ENCODE measurements at places on chromosomes 7 and 10. TPM values are rescaled to one million over a fixed set of nuclear protein-coding genes. Genes with fewer than 3 reads are reported as not detected.

DNA sequence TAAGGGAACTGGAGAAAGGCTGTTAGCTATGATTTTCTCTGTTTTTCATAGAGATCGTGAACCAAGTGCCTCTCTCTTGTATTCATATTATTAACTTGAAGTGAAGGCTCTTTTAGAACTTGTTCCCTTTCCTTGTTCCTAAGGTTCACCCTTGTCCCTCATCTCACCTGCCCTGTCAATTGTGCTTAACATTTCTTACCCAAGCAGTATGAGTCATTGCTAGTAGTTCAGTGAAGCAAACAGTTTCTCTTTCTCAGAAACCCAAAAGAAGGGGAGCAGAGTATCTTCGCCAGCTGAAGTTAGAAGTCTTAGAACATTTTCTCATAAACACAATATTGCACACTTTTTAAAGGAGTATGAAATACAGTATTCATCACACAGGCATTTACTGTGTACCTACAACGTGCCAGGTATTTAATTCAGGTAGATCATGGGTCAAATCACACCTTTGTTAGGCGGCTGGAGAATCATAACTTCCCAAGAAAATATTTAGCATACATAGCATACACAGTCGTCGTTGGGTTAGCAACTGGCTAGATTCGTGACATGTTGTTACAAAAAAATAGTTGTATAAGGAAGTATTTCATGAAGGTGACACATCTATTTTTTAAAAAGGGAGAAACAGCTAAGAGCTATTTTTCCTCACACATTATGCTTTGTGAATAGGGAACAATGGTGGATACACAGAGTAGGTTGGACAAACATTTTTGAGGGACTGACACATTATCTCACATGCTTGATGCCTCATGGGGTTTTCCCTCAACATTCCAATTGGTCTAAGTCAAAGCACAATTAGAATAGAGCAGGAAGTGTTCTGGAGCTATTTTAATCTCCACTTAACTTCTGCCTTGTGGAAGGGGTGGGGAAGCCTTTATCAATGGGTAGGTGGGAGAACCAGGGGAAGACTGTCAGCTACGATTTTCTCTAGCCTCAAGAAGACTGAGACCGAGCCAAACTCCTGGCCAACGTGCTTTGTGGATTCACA, 13.2 kb downstream of the HDAC9 start:
- DNase-seq: no peak

DNA sequence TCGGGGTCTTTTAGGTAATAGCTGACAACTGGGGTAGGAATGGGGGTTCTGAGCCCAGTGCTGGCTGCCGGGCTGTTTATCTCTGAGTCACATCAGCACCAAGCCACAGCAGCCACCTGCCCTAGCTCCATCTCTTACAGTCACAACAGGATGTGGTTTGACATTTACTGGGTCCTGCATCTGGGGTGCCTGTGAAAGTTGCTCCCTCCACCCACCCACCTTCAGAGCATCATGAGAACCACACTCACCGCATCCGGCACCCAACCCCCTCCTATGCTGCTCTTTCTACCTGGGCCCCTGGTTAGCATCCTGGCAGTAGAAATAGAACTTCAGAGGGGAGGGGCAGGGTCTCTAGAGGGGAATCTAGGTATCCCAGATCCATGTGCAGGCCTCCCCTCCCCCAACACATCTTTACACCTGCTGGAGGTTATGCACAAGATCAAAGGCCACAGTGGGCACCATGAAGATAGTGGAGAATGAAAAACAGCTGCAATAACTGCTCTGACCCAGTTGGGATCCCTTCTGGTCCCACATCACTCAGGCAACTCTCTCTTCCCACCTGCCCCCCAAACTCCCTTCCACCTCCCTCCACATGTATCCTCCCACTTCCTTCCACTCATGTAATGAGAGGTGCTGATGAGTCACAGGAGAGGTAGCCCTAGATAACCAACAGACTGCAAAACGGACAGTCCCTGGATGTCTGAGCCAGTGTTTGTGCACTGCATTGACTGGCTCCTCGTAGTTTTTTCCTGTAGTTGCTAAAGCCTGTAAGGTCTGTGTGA, 38.2 kb downstream of the PRSS2 start:
- no peak for DNase-seq

DNA sequence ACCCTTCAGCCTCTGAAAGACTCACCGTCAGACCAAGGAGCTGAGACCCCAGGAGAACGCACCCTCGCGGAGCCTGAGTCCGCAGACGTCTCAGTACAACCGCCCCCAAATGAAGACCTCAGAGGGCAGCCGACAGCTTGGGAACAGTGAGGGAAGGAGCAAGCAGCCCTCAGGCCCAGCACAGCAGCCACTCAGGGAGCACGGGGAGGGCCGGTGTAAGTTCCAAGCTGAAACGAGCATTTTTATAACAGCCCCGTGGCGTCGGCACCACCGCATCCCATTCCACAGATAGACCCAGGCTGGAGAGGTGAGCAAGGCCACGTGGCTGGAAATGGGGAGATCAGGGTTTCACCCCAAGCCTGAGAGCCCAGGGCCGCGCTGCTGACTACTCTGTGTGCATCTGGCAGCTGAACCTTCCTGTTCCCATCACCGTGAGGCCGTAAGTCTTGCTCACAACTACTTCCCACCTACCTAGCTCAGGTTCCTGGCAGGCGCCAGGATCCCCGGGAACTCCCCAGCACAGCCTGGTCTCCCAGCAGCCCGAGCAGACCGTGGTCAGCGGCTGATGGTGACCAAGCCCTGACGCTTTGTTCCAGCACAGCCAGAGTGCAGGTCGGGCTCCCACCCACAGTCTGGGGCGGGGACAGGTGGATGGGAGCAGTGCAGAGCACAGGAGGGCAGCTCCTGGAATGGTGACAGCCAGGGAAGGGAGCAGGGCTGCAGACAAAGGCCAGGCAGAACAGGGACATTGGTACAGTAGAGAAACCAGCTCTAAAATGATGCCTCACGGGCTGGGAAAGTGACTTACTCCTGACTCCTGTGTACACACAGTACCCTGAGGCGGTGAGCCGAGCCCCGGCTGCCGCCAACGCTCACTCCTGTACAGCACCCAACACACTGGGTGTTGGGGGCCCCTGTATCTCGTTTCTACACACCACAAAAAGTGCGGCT, 6.1 kb upstream of the NOM1 start:
- no peak for DNase-seq

- DNase-seq: no peak
These were observed 49.5 kb downstream of the VIPR2 start for GRCh38 chr7:159094919-159095915.

DNA sequence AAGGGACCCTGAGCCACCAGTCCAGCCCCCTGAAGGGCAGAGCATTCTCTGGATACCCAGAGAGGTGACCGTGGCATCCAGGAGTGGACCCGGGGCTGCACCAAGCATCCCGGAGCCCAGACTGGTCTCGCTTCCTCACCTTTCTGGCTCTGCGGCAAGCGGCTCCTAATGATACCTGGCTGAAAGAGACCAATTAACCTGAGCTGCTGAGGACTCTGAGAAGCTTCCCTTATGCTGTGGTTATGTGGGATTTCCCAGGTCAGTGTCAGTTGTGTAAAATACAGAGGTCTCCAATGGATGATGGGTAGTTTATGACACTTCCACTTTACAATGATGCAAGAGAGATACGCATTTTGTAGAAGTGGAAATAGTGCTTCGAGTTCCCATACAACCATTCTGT, 51.5 kb downstream of the PFKFB3 start:
- DNase-seq: no peak

DNA sequence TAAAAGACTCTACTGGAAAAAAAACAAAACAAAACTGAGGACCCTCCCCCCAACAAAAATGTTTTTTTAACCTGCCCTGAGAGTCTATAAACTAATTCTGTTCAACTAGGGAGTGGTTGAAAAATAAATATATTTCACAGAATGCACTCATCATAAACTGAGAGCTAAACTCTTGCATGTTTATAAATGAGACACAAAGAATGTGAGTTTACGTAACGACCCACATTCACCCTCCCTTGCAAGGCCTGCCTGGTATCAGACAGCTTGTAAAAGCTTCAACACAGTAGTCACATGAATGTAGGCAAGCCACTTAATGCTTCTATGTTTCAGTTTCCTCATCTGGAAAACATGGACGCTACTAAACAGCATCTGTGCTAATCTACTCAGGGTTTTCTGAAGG, 50.3 kb downstream of the JAZF1 start:
- no peak for DNase-seq

GRCh38 chr7:44225566-44226395, 25.0 kb downstream of the YKT6 start:
- DNase-seq: no peak

GRCh38 chr10:118669020-118669791, 73.8 kb upstream of the PRLHR start:
- DNase-seq: no peak

DNA sequence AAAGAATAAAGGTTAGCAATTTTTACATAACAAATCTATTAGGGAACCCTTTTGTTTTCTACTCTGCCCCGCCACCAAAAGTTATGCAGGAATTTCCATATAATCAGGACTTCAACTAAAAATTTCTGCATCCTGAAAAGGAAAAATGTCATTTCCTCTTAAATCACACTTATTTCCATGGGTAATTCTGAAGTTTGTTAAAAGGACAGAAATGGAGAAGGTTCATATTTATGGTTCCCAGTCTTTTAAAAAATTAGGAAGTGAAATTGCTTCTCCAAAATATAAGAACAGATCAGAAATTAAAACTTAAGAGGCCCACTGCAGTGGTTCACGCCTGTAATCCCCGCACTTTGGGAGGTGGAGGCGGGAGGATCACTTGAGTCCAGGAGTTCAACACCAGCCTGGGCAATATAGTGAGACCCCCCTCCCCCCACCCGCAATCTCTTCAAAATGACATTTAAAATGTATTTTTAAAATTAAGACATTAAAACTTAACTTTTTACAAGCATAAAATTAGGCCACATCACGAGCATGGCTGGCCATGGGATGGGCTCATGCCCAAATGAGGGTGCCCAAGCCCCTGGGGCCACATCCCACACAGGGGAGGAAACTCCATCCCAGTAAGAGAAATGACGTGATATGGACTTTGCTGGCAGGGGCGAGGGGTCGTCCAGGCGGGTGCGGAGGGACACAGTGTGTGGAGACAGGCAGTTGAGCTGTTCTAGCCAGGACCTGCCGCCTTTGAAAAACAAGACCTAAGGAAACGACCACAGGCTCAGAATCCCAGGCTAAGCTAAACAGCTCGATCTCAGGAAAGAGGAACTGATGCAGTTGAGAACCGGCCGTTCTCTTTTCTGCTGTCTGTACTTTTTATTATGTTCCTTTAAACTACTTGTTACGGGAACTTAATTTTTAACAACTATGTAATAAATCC, 51.3 kb upstream of the NFE2L3 start:
- DNase-seq: no peak

GRCh38 chr7:6705959-6706665, 635 bp downstream of the ZNF12 start:
- DNase-seq: no peak

DNA sequence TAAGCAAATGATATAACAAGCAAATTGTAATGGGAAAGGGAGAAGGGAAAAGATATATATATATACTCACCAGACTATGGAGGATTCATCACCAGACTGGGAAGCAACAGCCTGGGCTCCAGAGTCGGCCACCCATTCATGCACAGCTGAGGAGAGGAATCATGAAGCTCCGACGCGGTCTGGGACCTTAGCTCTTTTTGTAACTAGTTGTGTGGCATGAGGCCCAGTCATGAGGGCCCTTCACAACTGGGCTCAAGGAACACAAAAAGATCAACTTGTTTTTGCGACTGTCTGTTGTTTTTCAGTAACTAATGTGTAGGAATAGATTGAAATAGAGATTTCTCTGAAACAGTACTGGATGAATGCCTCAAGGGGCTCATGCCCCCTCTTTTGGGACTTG, 911.2 kb downstream of the TYW1 start:
- DNase-seq: no peak

GRCh38 chr10:72834183-72834825, 59.2 kb upstream of the OIT3 start:
- DNase-seq: no peak

GRCh38 chr7:130822642-130823041, 88.6 kb upstream of the KLF14 start:
- no peak for DNase-seq

- DNase-seq: no peak
These were observed 53.5 kb downstream of the GLI3 start for GRCh38 chr7:42183547-42183946.

DNA sequence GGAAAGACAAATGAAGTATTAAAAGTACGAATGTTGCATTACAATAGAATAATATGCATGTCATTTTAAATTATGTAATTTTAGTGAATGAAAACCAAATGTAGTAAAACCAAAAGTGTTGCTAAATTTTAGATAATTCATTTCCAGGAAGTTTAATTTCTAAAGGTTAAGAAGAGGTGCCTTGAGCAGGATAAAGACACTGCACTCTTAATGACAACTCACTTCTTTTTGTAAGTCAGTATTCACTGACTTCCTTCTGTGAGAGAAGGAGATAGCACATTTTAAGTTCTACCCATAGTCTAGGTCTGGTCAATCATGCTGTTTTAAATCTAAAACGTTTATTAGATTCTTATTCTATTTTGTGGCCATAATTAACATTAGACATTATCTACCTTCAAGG, 160.2 kb downstream of the CRPPA start:
- DNase-seq: no peak

DNA sequence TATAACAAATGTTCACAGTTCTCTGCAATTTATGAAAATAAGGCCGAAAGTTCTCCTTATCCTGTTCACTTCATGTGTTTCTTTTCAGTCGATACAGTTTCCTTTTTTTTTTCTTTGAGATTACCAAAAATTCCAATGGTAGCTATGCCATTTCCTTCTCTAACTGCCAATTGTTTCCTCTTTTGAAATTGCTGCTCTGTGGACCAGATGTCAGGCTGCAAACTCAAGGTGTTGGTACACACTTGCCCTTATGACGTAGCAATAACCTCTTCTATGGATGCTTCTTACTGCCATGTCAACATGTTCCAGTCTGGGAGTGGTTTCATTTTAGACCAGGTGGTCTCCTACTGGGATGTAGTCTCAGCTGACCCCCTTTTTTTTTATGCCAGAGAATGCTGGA, 52.9 kb downstream of the CASD1 start:
- DNase-seq: no peak

GRCh38 chr10:78584681-78585080, 484.1 kb upstream of the ZMIZ1 start:
- DNase-seq: no peak

LIPK gene
- not detected for total RNA-seq

HTR5A gene
- total RNA-seq: not detected

ZNF804B gene
- not detected for total RNA-seq

TIMM23B gene
- 22.7 TPM for total RNA-seq

PAX2 gene
- total RNA-seq: not detected

PRPS1L1 gene
- not detected for total RNA-seq

DLX5 gene
- total RNA-seq: 0.92 TPM

CPA2 gene
- 0.41 TPM for total RNA-seq

GBX1 gene
- total RNA-seq: not detected
